Activated CD8-positive, alpha-beta memory T cell treated with anti-CD3 and anti-CD28 coated beads, Interleukin-2, amount 50 U/mL, for 48 hours (primary cell): ENCODE measurements at places on chromosomes 6 and 20.

GRCh38 chr6:4972438-4972837 is 31.4 kb downstream of the RPP40 start:
- DNase-seq: no peak

DNA sequence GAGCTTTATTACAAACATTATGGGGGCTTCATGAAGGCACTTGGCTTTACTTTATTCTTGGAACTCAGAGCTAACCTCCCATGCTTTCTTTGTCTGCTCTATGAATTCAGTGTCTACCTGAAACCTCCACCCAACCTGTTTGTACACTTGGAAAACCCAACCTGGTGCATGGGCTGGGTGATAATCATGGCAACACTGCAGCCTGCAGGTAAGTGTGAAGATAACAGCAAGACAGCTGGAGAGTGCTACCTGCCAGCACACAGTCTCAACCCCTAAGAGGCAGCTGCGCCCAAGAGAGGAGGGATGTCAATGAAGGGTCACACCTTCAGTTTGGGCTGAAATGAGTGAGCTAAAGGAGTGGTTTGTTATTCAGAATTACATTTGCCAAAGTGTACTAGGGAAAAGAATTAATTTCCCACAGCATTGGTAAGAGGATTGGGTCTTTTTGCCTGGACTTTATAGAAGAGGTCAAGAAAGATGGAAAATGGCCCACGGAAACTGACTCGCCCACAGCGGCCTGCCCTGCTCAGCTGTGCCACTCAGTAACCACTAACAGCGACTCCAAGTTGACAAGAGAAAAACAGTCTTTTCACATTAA is 24.4 kb downstream of the FOXQ1 start:
- no peak for DNase-seq

- DNase-seq: no peak
Measured at GRCh38 chr6:30719356-30719755, 796 bp upstream of the TUBB start.

DNA sequence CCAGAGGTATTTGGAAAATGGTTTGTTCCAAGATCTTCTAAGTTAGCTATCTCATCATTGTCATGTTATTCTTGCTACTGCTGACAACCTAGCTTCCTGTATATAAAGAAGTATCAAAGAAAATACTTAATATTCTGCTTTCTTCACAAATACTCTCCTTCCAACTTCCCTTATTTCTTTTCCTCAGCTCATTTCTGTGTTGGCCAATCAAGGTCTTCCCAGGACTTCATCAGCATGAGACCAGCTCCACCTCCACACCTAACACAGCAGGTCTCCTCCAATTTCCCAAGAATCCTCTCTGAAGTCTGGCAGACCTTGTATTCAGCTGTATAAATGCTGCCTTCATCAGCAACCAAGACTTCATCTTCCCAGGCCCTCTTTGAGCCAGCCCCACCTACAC is 538.6 kb upstream of the JARID2 start:
- peak; percentile 51 for DNase-seq

DNA sequence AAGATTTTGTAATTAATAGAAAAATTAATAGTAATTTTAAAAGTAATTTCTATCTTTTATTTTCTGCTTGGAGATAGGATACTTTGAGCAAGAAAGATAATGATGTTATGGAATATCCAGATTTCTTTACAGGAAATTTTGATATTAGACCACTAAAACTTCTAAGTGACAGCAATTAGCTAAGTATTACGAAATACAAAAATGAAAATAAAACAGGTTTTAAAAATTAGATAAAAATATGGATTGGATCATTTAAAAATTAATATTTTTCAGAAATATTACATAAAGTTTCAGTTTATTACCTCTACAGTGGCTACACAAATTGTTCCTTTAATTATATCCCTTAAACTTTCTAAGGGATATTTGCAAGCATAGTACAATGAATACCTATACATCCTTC is 4.2 kb upstream of the MYLK4 start:
- no peak for DNase-seq

GRCh38 chr20:1174787-1175186 is 10.0 kb downstream of the TMEM74B start:
- no peak for DNase-seq

DNA sequence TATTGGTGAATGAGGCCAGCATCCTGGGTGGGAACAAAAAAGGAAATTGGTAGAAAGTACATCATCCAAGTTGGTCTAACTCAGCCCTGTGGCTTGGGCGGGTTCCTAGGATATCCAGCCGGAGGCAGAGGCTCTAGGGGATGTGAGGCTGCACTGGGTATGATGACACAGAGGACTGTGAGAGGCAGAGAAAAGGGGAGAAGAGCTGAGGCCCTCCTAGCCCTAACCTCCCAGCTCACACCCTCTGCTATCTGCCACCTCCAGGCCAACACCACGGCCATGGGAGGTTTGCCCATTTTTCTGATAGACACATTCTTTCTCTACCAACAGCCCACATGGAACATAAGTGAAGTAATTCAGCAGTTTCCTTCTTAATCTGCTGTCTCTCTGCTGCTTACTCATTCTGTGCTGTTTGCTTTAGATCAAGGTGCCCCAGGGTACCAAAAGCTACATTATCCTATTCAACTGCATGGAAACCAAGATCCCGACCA is 284.4 kb downstream of the ESR1 start:
- no peak for DNase-seq

GRCh38 chr6:128124713-128125112 is 223.9 kb upstream of the THEMIS start:
- DNase-seq: no peak

DNA sequence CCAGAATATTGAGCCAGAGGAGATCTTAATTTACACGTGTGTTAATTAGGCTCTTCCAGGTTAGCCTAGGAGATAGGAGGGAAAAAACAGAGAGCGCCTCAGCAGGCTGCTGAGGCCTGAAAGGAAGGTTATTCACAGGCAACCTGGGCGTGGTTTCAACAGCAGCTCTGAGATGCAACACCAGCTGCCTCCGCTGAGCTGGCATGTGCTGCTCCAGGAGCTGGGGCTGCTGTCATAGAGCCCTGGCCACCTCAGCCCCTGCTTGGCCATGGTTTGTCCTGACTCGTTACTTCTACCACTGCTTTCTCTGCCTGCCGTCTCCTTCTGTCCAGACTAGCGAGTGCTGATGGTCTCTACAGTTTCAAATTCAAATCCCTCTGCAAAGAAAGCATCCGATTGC is 32.4 kb upstream of the RPP40 start:
- DNase-seq: no peak

GRCh38 chr6:19325335-19325789 is 511.8 kb upstream of the ID4 start:
- DNase-seq: no peak

GRCh38 chr6:153012856-153013255 is 10.3 kb upstream of the MTRF1L start:
- no peak for DNase-seq

- DNase-seq: no peak
Measured at GRCh38 chr6:15305496-15305895, 59.6 kb downstream of the JARID2 start.

DNA sequence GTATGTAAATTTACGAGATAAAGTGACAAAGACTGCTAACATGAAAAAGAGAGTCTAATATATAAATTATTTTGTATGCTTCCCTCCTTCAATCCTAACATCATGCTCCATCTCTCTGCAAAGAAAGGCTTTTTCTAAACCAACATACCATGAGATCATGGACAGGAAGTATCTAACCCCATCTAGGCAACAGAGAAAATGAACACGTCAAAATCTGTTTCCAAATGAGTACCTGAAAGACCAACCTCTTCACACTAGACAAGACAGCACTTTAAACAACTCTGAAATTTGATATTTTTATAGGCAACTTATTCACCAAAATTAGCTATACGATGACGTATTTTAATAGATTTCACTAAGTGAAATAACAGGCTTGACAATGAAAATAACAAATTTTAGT is 54.6 kb downstream of the MAN1A1 start:
- no peak for DNase-seq

- no peak for DNase-seq
Measured at GRCh38 chr20:57801581-57801980, 91.8 kb upstream of the PMEPA1 start.

GRCh38 chr20:31829731-31830130 is 10.6 kb downstream of the MYLK2 start:
- DNase-seq: no peak

DNA sequence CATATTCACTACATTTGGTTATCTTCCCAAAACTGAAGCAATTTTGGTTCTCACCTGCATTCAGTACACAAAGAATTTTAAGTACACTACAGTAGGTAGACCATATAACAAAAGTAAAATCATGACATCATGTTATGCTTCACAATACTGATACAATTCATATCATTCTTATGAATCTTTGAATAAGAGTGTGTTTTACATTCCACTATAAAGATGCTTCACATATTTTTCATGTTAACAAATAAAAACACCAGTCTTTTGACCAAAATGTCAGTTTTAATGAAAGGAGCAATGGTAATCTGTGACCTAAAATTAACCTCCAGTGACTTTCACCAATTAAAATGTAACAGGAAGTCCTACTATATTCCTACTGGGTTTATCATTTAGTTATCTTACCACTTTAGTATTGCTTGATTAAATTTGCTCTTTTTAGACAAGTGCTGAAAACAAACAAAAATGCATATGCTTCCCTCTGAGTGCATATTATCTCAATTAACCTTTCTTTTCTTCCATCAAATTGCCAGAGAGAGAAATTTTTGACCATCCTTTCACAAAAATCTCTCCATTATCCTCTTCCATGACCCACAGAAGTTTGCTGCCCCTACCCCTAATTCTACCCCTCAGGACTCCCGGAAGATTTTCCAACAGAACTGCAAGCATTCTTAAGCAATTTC is 49.3 kb downstream of the PHIP start:
- no peak for DNase-seq

DNA sequence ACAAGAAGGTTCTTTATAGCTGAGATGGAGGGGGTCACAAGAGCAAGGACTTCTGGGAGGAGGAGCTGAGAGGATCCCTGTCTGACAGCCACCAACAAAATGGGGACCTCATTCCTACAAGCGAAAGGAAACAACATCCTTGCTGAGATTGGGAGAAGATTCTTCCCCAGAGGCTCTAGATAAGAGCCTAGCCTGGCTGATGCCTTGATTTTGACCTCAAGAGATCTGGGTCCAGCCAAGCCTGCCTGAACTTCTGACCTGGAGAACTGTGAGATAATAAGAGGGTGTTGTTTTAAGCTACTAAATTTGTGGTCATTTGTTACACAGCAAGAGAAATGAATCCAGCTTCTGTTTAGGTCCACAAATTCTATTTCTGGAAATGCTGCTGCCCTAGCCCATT is 75.4 kb upstream of the SLC4A11 start:
- DNase-seq: no peak

- DNase-seq: no peak
Measured at GRCh38 chr20:60036746-60037499, 78.7 kb downstream of the CDH26 start.

DNA sequence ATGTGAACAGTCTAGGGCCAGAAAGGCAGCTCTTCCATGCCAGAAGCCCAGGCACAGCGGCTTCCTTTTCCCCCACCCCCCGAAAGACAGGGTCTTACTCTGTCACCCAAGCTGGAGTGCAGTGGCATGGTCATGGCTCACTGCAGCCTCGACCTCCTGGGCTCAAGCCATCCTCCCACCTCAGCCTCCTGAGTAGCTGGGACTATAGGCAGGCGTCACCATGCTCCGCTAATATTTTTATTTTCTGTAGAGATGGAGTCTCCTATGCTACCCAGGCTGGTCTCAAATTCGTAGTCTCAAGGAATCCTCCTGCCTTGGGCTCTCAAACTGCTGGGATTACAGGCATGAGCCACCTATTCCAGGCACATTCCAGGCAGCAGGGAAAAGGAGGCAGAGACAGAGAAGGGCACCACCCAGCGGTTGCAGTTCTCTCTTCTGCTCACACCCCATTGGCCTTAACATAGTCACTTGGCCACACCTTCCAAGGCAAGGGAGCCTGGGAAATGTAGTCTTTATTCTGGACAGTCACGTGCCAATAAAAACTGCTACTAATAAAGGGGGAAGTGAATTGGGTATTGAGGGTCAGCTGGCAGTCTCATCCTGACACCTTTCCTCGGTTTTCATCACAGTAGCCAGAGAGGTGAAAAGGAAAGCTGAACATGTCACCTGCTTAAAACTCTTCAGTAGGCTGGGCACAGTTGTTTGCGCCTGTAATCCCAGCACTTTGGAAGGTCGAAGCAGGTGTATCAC is 205.9 kb downstream of the ZMYND8 start:
- DNase-seq: no peak

DNA sequence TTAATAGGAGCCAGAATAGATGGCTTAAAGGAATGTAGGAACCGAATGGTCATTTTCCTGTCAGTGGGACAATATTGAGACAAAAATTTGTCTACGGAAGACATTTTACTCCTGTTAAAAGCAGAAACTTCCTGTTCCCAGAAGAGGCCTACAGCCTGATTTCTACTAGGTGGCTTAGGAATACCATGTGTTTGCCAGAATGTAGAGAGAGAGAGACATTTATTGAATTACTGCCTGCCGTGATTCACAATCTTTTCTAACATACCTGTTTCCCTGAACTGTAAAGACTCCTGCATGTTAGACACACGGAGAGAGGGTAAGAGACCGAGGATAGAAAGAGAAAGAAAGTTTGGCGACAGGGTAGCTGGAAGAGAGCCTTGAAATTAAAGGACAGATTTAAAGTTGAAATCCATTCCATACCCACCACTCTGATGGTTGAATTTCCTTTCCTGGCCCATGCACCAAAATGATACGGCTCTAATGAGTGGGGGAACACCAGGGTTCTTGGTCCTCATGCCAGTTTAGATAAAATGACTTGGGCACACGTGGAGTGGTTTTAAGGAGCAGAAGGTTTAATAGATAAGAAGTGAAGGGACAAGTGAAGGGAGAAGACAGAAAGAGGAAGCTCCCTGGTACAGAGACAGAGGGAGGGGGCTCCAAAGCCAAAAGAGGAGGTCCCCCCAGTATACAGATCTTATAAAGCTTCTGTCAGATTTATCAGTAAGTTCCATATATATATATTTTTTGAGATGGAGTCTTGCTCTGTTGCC is 22.5 kb downstream of the NCOA3 start:
- no peak for DNase-seq

GRCh38 chr6:139145661-139146060 is 10.8 kb downstream of the HECA start:
- DNase-seq: no peak

- no peak for DNase-seq
Measured at GRCh38 chr6:125019918-125020317, 57.7 kb downstream of the RNF217 start.

DNA sequence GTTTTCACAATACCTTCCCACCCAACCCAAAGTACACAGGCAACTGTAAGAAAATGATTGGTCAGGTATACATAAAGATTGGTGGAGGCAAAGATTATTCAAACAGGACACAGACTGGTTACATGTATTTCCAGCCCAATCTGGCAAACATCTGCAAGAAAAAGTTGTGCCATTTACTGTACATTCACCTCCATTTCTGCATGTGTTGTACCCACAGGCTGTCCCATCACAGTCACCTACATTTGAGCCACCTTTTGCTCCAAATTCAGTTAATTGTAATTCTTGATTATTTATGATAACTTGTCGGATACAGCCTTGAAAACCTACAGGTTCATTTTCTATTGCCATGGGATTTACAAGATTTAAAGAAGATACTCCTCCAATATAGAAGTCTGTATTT is 85.6 kb downstream of the PHF3 start:
- no peak for DNase-seq
